ENCODE measurements at places on chromosomes 4 and X.

- DNase-seq, result no peak
These were observed 116.8 kb upstream of the SHISA3 start for GRCh38 chr4:42280327-42281095.

- DNase-seq, result no peak
These were observed 105.0 kb downstream of the AREG start for GRCh38 chr4:74549936-74550335.

GRCh38 chrX:107102980-107103379 is 15.6 kb downstream of the RBM41 start:
- no peak for DNase-seq

- DNase-seq, result peak; percentile 47
These were observed at the start of gene NMU for GRCh38 chr4:55635741-55636655. Gene NMU (minus strand): TSS chr4:55636298. CDS start chr4:55636192, 106 bp downstream.

GRCh38 chr4:101020956-101021355 is 326.4 kb downstream of the PPP3CA start:
- DNase-seq, result no peak

DNA sequence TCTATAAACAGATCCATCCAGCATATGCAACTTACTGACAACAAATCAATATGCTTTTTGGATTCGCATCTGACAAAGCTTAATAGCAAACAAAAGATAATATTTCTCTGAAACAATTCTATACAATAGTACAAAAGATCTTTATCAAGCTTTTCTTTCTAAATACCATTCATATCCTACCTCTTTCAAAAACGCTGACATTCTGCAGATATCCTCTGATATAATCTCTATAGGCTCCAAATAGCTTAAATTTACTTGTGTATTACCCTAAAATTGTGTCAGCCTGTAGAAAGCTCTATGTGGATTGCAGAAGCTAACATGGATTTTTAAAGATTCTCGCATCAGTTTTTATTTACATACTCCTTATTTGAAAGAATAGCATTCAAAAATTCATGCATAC is 260.6 kb downstream of the GASK1B start:
- DNase-seq, result no peak

- no peak for DNase-seq
These were observed 63.1 kb downstream of the RTL9 start for GRCh38 chrX:110421500-110422455.

- DNase-seq, result no peak
These were observed 113.8 kb upstream of the FAM9B start for GRCh38 chrX:9147726-9148125.

DNA sequence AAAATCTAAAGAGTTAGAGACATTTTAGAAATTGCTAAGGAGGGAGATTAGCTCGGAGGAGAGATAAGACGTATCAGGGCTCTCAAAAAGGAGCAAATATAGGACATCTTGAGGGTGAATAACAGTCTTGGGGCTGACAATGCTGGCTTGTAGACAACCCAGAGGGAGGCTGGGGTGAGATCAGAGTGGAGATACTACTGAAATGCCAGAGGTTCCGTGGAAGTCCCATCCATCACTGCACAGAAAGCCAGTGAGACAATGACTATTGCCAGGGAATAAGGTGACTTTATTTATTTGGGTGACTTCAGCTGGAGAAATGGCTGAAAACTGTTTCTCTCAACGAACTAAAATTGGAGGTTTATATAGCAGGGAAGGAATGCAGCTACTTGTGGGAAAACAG is 838.1 kb upstream of the AGA start:
- no peak for DNase-seq

DNA sequence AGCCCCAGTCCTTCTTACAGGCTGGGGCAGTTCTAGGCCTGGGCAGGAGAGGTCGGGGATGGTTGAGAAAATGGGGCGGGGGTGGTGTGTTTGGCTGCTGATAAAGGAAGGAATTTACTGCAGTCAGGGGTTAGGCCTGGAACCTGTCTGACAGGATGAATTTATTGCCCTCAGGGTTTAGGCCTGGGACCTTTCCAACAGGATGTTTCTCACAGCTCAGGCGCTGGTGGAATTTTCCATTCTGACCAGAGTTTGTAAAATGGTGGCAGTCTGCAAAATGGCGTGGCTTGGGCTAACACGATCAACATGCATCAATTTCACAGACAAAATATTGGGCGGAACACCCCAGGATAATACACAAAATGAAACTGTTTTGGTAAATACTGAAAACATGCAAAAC is 83.5 kb upstream of the SPIN4 start:
- DNase-seq, result no peak

DNA sequence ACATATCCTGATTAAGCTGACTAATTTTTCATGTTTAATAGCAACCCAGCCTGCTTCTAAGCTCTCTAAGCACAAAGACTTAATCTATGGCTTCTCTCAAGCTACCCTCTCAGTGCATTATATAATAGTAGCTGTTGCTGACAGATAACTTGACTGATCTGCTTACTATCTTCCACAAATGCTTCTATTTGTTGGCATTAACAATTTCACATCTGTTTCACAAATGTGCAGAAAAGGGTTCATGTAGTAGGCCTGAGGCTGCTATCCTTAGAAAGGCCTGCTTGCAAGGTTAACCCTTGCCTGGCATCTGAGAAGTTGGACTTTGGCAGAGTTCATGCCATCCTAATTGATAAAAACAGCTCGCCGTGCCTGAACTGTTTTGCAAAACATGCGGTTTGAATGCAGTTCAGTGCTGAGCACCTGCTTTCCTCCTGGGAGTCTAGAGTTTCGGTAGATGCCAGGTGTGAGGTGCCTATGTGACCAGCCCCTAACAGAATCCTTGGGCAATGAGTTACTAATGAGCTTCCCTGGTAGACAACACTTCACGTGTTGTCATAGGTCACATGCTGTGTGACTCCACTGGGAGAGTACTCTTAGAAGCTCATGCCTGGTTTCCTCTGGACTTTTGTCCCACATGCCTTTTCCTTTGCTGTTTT is 68.4 kb downstream of the NSG1 start:
- no peak for DNase-seq

DNA sequence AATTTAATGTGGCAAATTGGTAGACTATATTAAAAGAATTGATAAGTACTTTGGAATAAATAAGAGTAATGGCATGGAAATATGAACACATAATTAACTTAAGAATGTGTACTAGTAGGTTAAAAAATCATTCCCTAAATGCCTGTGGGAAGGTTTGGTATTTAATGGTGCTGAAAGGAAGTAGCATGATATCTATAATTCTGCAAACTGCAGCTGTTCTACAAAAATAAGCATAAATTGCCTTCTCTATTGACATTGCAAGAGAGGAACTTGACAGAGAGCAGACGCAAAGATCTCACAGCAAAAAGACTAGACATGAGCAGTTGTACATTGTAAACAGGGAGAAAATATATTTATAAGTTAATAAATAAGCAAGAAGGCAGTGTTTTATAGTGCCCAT is 752.5 kb upstream of the PCDH10 start:
- DNase-seq, result no peak

DNA sequence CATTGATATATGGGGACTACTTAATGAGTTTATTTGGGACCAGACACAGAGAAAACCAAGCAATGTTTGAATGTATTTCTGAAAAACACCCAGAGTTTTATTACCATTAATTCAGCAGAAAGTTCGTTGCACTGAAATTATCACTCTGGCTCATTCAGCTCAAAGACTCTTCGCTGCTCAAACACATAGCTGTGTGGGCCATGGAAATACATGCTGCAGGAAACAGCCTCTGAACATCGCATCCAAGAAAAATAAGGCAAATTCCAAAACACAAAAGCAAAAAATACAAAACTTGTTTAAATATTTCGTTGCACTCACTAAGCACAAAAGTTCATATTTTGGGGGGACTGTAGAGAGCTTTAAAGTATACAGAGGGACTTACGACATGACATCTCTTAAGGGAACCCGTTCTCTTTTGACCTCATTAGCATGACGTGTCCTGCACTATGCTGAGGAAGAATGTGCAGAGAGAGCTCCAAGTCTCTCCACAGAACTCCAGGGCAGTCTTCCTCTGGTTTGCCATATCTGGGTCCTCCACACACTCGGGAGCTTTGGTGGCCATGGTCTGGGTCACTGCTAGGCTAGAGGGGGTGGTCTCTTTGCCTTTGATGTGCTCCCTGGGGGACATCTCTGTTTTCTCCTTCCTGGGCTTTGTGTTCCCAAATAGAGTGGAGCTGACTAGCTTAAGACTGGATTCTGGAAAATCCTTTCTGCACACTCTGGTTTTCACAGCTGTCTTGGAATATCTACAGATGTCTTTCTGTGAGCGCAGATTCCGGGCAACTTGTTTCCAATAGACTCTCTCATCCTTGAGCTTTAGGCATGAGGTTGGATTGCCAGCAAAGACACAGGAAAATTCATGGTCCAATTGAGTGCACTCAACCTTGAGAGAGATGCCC is 2.8 kb downstream of the FGFBP1 start:
- no peak for DNase-seq

DNA sequence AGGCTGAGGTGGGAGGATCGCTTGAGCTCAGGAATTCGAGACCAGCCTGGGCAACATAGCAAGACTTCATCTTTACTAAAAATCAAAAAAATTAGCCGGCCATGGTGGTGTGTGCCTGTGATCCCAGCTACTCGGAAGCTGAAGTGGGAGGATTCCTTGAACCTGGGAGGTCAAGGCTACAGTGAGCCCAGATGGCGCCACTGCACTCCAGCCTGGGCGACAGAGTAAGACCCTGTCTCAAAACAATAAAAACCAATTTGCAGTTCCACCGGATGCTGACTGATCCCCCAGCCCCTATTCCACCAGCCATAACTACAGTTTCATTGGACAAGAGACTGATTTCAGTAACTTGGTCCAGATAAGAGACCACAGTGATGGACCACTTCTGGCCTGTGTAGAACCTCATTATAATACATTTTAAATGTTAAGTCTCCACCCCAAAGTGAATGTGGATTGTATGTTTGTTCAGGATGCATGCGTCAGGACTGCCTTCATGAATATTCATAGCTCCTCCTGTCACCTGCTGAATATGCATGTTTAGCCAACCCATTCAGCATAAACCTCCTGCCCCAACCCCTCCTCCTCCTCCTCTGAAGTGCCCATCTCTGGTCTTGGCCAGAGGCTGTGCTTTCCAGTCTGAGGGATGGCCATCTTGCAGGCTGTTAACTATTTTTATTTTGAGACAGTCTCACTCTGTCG is 2.3 kb upstream of the SLBP start:
- DNase-seq, result no peak

DNA sequence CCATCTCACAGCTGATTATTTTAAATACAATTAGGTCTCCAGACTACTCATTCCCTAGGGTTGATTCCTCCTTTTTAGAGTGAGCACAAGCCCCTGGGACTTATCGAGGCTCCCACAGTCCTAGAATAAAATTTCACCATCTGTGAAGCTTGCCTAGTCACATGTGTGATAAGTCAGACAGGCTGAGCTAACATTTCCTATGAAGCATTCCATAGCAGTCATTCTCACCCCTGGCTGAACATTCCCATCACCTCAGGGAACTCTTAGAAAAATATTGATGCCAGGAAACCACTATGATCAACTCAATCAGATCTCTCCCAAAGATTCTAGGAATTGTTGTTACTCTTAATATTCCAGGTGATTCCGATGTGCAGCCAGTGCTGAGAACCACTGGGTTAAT is 37.7 kb downstream of the ARHGEF9 start:
- DNase-seq, result no peak

DNA sequence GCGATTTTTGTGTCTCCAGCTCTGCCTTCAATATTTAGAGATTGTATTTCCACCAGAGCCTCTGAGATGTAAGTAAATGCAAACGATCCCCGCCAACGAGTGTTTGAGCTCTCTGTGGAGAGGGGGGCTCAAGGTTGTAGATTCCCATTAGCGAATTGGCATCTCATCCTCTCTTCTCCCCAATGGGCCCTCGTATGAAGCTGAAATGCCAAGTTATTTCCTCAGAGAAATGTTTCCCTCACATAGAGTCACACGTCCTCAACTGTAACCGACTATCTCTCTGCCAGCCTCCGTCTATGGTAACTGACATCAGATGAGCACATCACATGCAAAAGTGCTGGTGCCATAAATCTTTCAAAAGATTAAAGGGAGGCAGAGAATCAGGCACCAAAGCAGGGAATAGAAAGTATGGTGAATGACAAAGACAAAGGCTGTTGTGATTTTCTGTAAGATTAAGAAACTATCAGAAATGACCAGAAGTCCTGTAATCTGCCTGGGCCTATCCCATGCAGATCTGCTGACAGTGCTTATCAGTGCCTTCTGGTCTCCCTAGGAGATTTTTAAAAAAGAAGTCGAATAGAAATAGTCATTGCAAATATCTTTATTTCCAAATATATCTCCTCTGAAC is 157.1 kb downstream of the PDGFRA start:
- DNase-seq, result no peak

DNA sequence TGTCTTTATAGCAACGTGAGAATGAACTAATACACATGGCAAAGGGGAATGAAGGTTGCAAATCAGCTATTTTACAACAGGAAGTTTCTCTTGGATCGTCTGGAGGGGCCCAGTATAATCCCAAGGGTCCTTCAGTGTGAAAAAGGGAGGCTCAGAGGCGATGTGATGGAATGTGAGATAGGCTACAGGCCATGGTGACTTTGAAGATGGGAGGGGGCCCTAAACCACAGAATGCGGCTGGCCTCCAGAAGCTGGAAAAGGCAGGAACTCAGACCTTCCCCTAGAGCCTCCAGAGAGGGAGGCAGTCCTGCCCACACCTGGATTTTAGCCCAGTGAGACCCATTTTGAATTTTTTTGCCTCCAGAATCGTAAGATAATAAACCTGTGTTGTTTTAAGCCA is 69.4 kb upstream of the PGM2 start:
- no peak for DNase-seq

- DNase-seq, result no peak
These were observed 3.8 kb downstream of the SCML1 start for GRCh38 chrX:17741123-17741511.

GRCh38 chrX:118666521-118666920 is 60.9 kb upstream of the IL13RA1 start:
- DNase-seq, result no peak

GRCh38 chrX:47218280-47218919 is at the start of gene CDK16:
Gene CDK16 (plus strand): TSS chrX:47218681. CDS start chrX:47223558, 4,877 bp downstream.
- DNase-seq, result peak; percentile 57

DNA sequence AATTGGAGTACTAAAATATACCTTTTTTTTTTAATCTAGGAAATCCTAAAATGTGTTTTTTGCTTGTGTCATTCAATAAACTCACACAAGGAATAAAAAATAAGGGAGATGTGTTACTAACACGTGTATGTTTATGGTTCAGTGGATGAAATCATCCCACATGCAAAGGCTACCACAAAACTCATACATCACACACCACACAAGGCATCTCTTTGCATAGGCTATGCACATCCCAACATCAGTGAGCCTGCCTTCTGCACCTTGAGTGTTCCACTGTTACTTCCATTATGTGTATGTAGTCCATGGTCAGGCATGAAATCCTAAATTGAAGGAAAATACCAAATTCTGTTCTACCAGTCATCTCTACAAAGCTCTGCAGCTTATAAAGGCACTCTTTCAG is 213.1 kb downstream of the DCTD start:
- DNase-seq, result no peak

DNA sequence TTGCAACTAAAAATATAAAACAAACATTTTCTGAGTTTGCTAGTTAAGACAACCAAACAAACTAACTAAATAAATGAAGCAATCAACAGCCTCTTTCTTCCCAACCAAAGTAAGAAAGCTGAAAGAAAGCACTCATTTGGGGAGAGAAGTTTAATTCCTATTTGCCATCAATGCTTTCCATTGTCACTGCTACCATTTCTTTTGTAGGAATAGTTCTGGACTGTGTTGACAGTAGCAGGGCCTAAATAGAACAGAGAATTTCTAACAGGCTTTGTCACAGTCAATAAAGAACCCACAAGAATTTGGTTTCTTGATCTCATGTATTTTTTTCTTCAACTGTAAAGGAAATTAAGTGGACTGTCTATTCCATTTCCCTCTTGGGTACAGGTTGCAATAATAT is 1886.4 kb upstream of the TENM3 start:
- DNase-seq, result no peak
